ENCODE measurements at places on chromosomes 12 and 14.

- no peak for DNase-seq
Measured at GRCh38 chr12:17829813-17830212, 260.2 kb downstream of the RERGL start.

GRCh38 chr12:48717252-48717695 lies 767 bp upstream of the CCNT1 start:
- DNase-seq = no peak

GRCh38 chr12:66879409-66879808 lies 200.5 kb upstream of the GRIP1 start:
- DNase-seq = no peak

DNA sequence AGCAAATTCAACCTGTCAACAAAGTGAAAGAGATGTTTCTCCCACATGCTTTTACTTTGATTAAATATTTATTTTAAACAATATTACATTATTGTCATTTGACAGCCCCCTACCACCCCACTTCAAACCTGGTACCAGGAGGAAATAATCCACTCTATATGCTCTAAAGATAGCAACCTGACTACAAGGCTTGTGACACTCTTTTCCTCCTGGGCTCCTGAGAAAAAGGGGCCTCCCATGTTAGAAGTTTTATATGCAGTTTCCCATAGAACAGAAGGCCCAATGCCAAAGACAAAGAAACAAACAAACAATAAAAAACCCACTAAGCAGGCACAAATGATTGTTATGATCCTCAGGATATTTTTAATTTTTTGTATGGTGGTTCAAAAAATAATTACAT lies 73.6 kb downstream of the RPS29 start:
- no peak for DNase-seq

DNA sequence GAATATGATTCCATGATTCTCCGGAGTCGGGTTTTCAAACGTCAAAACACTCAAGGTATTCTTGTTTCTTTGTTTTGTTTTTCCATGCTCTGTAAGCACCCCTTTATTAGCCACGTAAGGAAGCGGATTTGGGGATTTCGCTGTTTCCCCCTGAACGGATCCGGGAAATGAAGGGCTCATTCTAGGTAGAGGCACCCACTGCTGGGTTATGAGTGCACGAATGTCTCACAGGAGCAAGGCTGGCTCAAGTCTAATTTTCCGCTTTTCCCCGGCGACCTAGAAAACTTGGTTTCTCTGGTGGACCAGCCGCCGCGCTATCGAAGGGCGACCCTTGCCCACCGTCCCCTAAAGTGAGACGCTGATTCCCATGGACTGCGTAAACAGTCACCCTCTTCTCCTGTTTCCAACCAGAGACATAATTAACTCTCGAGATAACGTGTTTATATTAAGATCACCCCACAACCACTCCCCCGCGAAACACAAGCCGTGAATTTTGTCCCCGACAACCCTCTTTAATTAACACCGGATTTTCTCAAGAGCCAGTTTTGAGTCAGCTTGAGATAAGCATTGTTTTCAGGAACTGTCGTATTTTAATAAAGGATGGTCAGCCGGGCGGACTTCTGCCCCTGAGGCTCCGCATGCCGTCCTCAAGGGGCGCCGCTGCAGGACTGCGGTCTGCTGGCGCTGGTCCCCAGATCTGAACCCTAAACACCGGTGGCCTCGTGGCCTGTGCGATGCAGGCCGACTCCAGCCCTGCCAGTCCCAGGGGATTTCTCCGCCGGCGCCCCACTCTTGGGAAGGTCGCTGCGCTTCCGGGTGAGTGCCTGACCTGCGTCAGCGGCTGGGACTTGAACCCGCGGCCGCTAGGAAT lies 515 bp upstream of the ABCC9 start:
- no peak for DNase-seq

DNA sequence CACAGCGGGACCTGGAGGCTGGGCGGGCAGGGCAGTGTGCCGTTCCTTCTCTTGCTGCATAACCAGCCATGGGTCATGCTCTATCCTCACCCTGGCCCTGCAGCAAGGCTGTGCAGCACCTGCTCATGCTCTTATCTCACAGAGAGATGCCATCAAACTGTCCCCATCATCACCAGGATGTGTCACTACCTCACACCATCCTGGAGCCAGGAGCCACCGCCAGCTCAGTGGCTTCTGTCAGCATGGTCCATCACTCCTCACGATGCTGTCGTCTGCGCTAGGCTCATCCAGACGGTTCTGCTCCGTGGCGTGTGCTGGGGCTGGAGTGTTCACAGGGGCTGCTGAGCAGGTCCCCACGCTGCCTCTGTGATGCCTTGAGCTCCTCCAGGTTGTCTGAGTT lies 77.2 kb upstream of the DYNC1H1 start:
- no peak for DNase-seq

GRCh38 chr12:132502149-132502881 lies 12.4 kb downstream of the FBRSL1 start:
- DNase-seq = no peak

DNA sequence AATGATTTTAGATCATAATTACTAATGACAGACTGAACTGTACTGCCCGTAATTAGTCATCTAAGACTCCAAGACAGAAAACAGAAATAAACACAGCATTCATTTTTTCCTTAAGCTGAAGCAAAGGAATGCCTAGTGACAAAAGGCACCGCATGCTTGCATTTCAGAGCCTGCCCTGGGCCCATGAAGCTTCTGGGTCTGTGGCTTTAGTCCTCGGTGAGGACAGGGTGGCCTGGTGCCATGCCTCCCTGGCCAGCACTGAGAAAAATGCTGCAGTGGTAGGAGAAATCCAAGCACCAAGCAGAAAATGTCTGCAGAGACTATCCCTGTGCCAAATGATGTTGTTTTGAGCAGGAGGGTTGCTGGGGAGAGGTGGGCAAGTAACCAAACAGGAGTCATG lies 171.6 kb downstream of the CALM1 start:
- no peak for DNase-seq

GRCh38 chr12:11814374-11814773 lies 164.9 kb downstream of the ETV6 start:
- peak; percentile 62 for DNase-seq

DNA sequence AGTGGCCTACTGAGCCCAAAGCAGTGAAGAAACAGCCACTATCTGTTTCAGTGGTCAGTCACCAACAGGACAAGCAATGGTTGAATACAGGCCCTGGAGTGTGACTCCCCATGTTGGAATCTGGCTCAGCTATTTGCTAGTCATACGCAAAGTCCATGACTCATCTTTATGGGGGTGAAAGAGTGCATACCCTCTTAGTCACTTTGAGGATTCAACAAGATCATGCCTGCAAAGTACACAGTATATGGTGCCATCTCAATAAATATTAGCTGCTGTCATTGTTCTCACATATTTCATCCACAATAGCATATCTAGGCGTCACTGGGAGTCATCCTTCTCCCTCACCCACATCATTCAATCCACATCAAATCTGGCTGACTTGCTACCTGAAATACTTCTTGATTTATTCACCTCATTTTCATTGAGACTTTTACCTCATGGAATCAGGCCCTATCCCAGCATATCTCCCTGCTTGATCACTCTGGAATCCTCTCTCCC lies 26.4 kb upstream of the STAB2 start:
- no peak for DNase-seq
